Hematopoietic multipotent progenitor cell treated with erythropoietin and hydrocortisone succinate and interleukin-3 and kit ligand, for 6 days (in vitro differentiated cells): ENCODE measurements at places on chromosomes 5 and 9.

DNA sequence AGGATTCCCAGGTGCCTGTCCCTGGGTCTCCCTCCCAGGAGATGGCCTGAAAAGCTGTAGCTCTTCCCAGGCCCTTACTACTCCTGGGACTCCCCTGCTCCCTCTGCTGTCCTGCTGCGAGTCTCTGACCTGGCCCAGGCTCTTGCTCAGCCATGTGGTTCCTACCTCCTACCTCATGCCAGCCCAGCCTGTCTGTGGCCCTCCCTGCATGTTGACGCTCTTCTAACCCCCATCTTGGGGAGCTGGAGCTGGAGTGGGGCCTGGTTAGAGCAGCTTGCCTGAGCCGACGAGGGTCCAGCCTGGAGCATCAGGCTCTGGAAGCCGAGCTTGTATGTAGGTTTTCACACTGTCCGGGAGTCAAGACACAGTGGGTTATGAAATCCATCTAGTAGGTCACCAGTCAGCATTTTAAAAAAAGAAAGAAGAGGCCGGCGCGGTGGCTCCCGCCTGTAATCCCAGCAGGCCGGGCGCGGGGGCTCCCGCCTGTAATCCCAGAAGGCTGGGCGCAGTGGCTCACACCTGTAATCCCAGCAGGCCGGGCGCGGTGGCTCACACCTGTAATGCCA lies 244.4 kb downstream of the FANCC start:
- DNase-seq: no peak

DNA sequence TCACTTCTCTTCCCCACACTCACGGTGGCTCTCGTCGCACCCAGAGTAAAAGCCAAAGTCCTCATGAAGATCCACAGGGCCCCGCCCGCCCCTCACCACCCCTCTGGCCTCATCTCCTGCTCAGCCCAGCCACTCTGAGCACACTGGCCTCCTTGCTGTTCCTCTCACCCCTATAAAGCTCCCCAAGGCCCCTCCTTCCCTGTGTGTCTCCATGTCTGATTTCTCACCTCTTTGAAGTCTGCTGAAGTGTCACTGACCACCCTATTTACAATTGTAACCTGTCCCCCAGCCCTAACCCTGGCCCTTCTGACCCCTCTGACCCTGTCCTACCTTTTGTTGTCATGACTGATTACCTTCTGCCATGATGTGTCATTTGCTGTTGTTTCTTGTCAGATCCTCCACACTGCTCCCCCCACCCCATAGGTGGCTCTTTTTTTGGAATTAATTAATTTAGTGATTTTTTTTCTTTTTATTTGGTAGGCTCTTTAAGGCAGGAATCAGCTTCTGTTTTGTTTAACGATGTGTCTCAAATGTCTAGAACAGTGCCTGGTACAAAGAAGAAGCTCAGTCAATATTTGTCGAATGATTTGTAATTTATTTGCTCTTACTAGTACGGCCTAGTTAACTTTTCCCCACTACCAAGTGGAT lies 90.2 kb downstream of the IQGAP2 start:
- no peak for DNase-seq

GRCh38 chr5:607541-608428 lies 4.4 kb upstream of the CEP72 start:
- no peak for DNase-seq

DNA sequence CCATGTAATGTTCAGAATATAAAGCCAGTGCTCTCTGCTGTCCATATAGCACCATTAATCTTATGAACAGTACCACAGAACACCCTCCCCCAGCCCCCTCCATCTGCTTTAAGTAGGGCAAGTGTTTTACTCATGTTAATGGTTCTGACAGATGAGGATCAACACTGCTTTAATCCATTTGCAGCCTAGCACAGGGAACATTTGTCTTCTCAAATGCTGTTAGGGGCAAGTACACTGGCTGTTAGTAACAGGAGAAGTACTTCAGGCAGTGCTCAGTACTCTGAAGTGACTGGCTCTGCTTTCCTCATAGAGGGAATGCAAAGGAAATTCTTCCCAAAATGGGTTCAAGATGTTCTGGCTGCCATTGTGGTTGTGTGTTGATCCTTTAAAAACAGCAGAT lies 202.6 kb downstream of the DCP2 start:
- DNase-seq: no peak

DNA sequence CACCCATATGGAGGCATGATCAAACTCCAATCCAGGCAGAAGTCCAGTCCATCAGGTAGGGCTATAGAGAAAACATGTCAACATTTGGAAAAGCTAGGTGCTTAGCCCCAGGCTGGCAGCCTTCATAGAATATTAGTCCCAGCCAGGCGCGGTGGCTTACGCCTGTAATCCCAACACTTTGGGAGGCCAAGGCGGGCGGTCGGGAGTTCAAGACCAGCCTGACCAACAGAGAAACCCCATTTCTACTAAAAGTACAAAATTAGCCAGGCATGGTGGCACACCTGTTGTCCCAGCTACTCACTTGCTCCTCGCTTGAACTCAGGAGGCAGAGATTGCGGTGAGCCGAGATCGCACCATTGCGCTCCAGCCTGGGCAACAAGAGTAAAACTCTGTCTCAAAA lies 285.7 kb downstream of the MARCHF11 start:
- DNase-seq: no peak

GRCh38 chr5:135129307-135129706 lies 95.3 kb upstream of the PITX1 start:
- no peak for DNase-seq

GRCh38 chr9:113998114-113998513 lies 80.0 kb downstream of the AMBP start:
- DNase-seq: no peak

- DNase-seq: peak; percentile 26
Measured at GRCh38 chr5:140111859-140112551, 1.9 kb upstream of the PURA start.

DNA sequence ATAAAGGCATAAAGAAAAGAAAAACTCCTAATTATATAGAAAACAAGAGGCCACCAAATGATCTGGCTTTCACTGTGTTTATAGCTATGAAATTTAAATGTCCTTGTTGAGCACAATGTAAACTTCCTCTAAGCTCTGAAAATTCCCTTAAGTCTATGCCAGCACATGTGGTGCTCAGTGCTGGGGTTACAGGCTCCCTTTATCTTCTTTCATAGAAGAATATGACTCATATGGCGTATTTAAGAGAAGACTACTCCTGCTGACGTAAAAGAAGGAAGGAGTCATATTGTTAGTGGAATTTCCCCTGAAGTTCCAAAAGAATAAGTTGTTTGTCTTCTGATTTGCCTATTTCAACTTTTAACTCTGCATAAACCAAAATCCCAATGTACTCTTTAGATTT lies 30.4 kb downstream of the RNF145 start:
- DNase-seq: peak; percentile 35

GRCh38 chr9:37243588-37244345 lies 123.4 kb downstream of the ZCCHC7 start:
- DNase-seq: no peak

DNA sequence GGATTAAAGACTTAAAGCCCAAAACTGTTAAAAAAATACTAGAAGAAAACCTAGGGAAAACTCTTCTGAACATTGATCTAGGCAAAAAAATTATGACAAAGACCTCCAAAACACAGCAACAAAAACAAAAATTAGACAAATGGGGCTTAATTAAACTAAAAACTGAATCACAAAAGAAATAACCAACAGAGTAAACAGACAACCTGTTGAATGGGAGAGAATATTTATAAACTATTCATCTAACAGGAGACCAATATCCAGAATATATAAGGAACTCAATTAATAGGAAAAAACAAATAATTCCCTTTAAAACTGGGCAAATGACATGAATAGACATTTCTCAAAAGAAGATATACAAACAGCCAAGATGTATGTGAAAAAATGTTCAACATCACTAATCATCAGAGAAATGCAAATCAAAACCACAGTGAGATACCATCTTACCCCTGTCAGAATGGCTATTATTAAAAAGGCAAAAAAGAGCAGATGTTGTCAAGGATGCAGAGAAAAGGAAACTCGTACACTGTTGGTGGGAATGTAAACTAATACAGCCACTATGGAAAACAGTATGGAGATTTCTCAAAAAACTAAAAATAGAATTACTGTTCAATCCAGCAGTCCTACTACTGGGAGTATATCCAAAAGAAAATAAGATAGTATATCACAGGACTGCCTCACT lies 50.2 kb upstream of the TLX3 start:
- no peak for DNase-seq

DNA sequence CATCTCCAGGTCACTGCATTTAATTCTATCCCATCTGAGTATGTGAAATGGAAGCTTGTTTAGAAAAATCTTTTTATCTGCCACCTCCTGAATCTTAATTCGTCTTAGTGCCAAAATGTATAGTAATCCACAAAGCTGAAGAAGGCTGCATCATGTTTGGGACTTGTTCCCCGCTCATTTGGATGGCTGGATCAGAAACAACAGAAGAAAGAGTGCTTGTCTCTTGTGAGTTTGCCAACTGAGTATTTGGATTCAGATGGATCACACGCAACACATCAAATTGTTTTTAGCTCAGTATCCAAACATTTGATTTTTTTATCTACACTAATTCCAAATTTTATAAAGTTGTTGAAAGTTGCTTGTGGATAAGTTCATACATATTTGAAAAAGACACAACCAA lies 197.2 kb upstream of the PAPPA start:
- DNase-seq: no peak

DNA sequence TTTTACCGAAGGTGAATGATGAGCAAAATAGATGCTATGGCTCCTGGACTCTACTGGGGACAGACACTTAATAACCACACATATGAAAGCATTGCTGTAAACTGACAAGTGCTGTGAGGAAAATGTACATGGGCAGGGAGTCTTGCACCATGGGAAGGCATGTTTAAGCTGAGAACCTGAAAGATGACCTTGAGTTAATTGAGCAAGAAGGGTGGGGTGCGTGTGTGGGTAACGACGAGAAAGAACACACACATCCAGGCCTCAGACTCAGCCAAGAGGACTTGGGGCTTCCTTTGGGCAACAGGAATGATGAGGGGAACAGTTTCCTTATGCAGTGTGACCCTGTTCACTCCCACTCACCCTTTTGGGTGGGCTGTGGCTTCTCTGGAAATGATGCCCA lies 73.1 kb downstream of the HSPA4 start:
- no peak for DNase-seq

DNA sequence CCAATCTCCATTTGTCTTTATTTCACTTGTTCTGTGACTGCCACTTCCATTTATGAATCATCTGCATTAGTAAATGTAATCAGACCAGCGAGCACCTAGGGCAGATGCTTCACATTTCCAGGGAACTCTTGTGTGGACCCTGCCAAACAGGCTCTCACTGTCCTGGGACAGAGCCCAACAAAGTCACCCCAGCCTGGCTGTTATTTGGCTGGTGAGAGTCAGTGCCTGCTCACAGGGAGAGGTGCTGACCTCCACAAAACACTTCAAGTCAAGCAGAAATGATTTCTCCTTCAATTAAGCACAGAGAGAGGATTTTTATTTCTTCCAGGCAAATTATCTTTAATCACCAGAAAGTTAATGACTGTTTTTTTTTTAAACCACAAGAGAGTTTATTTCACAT lies 568.0 kb downstream of the MTRR start:
- DNase-seq: no peak

DNA sequence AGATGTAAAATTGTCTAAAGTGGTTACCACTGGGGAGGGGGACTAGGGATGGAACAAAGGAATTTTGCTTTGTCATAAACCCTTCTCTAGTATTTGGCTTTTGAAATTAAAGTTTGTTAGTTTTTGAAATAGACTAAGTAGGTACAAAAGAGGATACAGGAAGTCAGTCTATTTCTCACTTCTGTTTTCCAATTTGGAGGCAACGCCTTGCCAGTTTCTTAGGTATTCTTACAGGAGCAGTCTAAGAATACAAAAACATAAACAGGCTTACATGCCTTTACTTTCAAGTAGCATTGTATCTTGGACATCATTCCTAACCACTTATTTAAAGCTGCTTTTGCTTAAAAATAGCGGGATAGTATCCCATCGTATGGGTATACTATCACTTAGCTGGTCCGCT lies 34.4 kb downstream of the ALG2 start:
- DNase-seq: no peak

DNA sequence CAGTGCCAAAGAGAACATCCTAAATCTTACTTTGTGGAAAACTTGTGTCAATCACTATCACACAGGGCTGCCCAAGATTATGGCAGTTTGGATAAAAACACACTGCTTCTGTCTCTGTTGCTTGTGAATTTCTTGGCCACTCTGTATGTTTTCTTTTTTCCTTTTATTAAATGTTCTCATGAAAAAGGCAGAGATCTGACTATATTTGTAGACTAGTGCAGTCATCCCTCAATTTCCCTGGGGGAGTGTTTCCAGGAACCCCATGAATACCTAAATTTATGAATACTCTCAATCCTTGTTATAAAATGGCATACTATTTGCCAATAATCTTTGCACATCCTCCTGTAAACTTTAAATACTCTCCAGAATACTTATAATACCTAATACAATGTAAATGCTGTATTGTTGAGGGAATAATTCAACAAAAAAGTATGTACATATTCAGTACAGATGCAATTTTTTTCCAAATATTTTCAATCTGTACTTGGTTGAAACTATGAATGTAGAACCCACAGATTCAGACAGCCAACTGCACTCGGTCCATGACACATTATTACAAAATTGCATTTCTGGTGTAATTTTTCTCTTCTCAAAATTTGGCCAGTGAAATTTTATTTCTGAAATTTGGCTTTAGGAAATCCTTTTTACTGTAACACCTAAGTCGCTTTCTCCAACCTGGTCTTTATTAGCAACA lies 391.9 kb upstream of the PRR16 start:
- DNase-seq: no peak

DNA sequence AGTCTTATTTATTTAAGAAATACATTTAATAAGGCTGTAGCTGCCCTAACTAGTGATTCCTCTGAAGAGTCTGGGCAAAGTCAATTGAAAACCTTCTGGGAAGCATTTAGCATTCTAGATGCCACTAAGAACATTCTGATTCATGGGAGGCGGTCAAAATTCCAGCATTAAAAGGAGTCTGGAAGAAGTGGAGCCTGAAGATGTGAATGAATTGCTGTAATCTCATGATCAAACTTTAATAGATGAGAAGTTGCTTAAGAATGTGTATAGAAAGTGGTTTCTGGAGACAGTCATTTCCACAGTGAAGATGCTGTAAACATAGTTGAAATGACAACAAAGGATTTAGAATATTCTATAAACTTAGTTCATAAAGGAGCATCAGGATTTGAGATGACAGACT lies 61.4 kb downstream of the WDR41 start:
- DNase-seq: no peak

- no peak for DNase-seq
Measured at GRCh38 chr9:18614116-18614515, 140.2 kb downstream of the ADAMTSL1 start.

DNA sequence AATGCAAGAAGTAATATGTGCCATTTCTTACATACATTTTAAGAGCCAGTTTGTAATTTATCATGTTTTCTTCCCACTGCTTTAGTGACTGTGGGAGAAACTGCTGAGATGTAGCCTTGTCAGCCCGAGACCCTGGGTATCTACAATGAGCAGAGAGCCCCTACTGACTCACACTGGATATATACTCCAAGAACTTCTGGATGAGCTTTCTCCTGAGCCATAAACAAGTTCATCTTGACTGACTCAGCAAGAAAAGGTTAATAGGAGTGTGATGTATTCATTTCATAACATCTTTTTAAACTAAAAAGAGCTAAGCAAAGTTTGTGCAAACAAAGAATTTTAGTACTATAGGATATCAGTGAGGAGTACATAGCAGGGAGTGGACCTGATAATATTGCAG lies 182.5 kb downstream of the EDIL3 start:
- DNase-seq: no peak

GRCh38 chr9:98312365-98312764 lies 56.9 kb upstream of the TBC1D2 start:
- no peak for DNase-seq
